ENCODE measurements at places on chromosomes 7 and 10. TPM values are rescaled to one million over a fixed set of nuclear protein-coding genes. Genes with fewer than 3 reads are reported as not detected.
A peak's percentile ranks its signal among the peaks of the same experiment; 100 is the strongest.

Gene GDF2
- not detected for total RNA-seq

- H3K4me1 ChIP-seq = no peaks in the 10 kb centered on the region
- no peaks in the 10 kb centered on the region for H3K27me3 ChIP-seq
- no peak overlapping the region for H3K27ac ChIP-seq
- no peaks in the 10 kb centered on the region for H3K36me3 ChIP-seq
- H3K4me3 ChIP-seq = no peak overlapping the region
These were observed 50.0 kb upstream of the SHH start for GRCh38 chr7:155862123-155862892.

- DNase-seq = no peak
- no peaks in the 10 kb centered on the region for H3K27me3 ChIP-seq
- no peaks in the 10 kb centered on the region for H3K4me1 ChIP-seq
- H3K27ac ChIP-seq = no peak overlapping the region
These were observed 16.4 kb upstream of the PTPRN2 start for GRCh38 chr7:158603773-158604755.

DNA sequence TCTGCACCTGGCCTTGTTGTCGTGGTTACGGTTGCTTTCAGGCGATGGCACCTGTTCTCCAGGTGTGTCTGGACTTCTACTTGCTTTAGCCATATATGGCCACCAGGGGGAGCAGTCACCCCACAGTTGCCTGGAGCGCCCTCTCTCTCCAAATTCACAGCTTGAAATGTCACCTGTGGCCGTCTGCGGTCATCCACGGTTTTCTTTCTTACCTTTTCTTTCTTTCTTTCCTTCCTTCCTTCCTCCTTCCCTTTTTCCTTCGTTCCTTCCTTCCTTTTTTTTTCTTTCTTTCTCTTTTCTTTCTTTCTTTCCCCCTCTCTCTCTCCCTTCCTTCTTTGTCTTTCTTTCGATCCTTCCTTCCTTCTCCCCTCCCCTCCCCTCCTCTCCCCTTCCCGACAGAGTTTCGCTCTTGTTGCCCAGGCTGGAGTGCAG lies 150.5 kb upstream of the VKORC1L1 start:
- peak; percentile 28 for DNase-seq
- no peaks in the 10 kb centered on the region for H3K36me3 ChIP-seq
- no peaks in the 10 kb centered on the region for H3K4me1 ChIP-seq
- no peak overlapping the region for H3K4me3 ChIP-seq
- no peak overlapping the region for H3K27ac ChIP-seq

GRCh38 chr10:78830976-78831375 lies 237.8 kb upstream of the ZMIZ1 start:
- no peaks in the 10 kb centered on the region for H3K4me1 ChIP-seq
- no peaks in the 10 kb centered on the region for H3K36me3 ChIP-seq
- no peaks in the 10 kb centered on the region for H3K27me3 ChIP-seq
- DNase-seq = no peak
- no peak overlapping the region for H3K27ac ChIP-seq
- no peak overlapping the region for H3K4me3 ChIP-seq

- H3K4me3 ChIP-seq = no peak overlapping the region
- no peak overlapping the region for H3K27ac ChIP-seq
- H3K36me3 ChIP-seq = no peaks in the 10 kb centered on the region
- DNase-seq = no peak
- no peaks in the 10 kb centered on the region for H3K27me3 ChIP-seq
These were observed 179.8 kb downstream of the CXCL12 start for GRCh38 chr10:44205067-44205466.

Gene APBB1IP
- total RNA-seq = not detected

Gene FEZF1
- not detected for total RNA-seq

Gene C10orf71
- not detected for total RNA-seq

Gene LIPM
- total RNA-seq = not detected

DNA sequence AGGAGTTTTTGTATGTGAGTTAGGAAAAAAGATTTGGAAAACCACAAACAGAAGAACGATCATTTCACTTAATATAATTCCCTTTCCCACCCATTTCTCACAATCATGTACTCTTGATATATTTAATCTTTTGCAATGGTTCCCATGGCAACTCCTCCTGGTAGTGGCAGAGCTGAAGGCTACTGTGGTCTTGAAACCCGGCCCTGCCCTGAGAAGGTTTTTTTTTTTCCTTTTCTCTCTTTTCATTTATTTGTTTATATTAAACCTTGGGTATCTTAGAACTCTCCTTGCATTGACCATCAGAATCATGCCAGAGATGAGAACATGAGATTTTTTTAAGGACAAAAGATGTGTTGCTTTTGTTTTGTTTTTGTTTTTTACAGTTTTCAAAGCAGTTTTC lies 566.1 kb upstream of the NRP1 start:
- no peak for DNase-seq
- H3K4me1 ChIP-seq = no peaks in the 10 kb centered on the region
- H3K27ac ChIP-seq = no peak overlapping the region
- no peak overlapping the region for H3K4me3 ChIP-seq
- H3K27me3 ChIP-seq = no peaks in the 10 kb centered on the region

GRCh38 chr7:5690931-5691473 lies 90.5 kb downstream of the RNF216 start:
- H3K4me3 ChIP-seq = no peak overlapping the region
- H3K4me1 ChIP-seq = peaks cover 26% of the 10 kb centered on the region
- no peaks in the 10 kb centered on the region for H3K36me3 ChIP-seq
- no peak for DNase-seq
- H3K27me3 ChIP-seq = no peaks in the 10 kb centered on the region

Gene MRPL43
- 36.9 TPM for total RNA-seq

Gene NEUROD6
- not detected for total RNA-seq

Gene SUMF2
- 109 TPM for total RNA-seq

GRCh38 chr7:130987092-130987491 lies 253.1 kb upstream of the KLF14 start:
- H3K36me3 ChIP-seq = no peaks in the 10 kb centered on the region
- H3K4me3 ChIP-seq = no peak overlapping the region
- peak overlapping the region; percentile 54 for H3K27ac ChIP-seq
- H3K27me3 ChIP-seq = no peaks in the 10 kb centered on the region

Gene SFTPA1
- total RNA-seq = not detected

DNA sequence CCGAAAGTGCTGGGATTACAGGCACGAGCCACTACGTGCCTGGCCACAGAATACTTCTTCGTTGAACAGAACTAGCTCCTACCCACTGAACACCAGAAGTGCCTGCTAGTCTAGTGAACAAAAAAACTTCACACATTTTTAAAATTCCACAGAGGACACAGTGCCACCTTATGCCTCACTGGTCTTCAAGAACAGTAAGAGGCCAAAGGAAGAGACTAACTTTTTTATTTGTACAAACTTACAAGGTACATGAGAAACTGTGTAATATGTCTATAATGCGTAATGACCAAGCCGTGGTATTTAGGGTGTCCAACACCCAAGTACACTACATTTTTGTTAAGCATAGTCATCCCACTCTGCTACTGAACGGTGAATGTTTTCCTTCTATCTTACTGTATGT lies 144.4 kb upstream of the PTER start:
- no peak for DNase-seq
- H3K27ac ChIP-seq = no peak overlapping the region
- H3K36me3 ChIP-seq = no peaks in the 10 kb centered on the region
- H3K4me1 ChIP-seq = no peaks in the 10 kb centered on the region

Gene C10orf53
- total RNA-seq = not detected

GRCh38 chr10:62778125-62778524 lies 26.4 kb upstream of the ADO start:
- no peak overlapping the region for H3K27ac ChIP-seq
- H3K36me3 ChIP-seq = no peaks in the 10 kb centered on the region
- no peaks in the 10 kb centered on the region for H3K27me3 ChIP-seq

Gene BBIP1
- total RNA-seq = 33.4 TPM

Gene AKR1D1
- not detected for total RNA-seq

DNA sequence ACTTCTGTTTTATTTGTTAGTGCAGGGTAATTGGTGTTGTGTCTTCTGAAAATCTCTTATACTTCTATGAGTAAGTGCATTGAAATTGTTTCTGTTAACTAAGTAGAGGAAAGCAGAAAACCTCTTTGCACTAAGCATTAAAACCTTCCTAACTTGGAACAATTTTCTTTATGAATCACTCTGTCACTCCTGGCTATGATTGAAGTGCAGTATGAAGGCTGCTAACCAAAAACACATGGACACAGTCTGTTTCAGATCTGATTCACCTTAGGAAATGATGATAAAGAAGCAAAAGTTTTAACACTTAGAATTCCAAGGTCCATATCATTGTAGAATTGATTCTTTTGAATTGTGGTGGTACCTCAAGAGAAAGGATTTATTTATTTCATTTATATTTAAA lies 41.9 kb downstream of the MET start:
- no peak overlapping the region for H3K27ac ChIP-seq
- DNase-seq = no peak
- H3K4me1 ChIP-seq = no peaks in the 10 kb centered on the region
- H3K4me3 ChIP-seq = no peak overlapping the region

GRCh38 chr10:45220931-45221330 lies 94.5 kb downstream of the OR13A1 start:
- no peak overlapping the region for H3K27ac ChIP-seq
- no peak for DNase-seq
- H3K36me3 ChIP-seq = no peaks in the 10 kb centered on the region

- H3K27me3 ChIP-seq = no peaks in the 10 kb centered on the region
- no peak overlapping the region for H3K27ac ChIP-seq
- no peak overlapping the region for H3K4me3 ChIP-seq
- no peaks in the 10 kb centered on the region for H3K4me1 ChIP-seq
- no peak for DNase-seq
- H3K36me3 ChIP-seq = no peaks in the 10 kb centered on the region
These were observed 89.3 kb downstream of the MRPL32 start for GRCh38 chr7:43021431-43021830.
